ENCODE measurements at places on chromosomes 7 and 10.
A peak's percentile ranks its signal among the peaks of the same experiment; 100 is the strongest.

- no peak for DNase-seq
These were observed 64.4 kb downstream of the CALML3 start for GRCh38 chr10:5589011-5589660.

DNA sequence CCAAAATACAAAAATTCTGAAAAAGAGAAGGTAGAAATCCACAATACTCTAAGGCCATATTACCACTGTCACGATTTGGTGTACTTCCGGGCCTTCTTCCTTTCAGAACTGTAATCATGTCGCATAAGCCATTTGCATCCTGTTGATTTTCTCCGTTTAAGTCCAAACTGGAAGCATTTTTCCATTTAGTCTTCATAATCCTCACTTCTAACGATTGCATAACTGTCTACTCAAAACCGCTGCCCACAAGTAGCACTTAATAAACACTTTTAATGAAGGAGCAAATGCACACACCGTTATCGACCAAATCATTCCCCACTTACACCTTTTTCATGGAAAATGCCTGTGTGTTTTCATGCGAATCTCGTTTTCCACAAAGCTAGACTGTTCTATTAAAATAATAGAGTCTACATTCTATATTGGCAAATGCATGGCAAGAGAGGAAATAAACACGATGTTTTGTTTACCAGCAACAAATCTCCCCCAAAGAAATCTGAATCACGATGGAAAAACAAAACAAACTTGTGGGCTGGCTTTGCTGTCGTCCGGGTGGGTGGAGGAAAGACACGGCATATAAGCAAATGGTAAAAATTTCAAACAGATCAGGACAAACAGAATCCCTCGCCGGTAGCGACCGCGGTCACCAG, 1.0 kb downstream of the ATE1 start:
- DNase-seq, result peak; percentile 38

DNA sequence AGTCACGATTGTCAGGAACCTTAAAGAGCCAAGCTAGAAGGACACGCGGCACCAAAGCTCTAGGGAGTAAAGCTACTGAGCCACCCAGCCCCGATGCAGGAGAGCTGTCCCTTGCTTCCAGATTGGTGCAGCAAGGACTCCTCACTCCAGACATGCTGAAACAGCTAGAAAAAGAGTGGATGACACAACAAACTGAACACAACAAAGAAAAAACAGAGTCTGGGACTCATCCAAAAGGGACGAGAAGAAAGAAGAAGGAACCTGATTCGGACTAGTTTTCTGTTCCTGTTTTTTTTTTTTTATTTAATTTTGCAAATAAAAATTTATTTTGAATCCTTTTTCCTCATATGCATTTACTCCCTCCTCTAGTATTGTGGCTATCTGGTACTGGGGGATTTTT, 11.4 kb upstream of the HKDC1 start:
- DNase-seq, result no peak

DNA sequence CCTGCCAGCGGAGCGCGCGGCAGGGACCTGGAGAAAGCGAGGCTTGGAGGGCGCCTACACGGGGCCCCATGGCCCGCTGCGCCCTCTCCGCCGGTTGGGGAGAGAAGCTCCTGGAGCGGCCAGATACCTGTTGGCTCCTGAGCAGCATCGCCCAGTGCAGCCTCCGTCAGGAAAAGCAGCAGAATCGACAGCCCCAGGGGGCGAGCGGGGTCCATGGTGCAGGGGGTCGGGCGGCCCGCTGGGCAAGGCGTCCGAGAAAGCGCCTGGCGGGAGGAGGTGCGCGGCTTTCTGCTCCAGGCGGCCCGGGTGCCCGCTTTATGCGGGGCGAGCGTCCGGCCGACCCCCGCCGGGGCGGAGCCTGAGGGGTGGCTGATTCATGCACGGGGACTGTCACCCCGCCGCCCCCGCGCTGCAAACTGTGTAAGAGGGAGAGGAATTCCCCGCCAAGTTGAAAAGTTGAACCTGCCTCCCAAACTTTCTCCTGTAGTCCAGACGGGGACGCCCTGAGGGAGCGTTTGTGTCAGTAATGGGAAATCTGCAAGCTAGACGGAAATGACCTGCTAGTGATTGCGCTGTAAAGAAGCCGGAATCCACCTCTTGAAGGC, at the start of gene TFPI2:
TFPI2 (minus strand) TSS at position 290 of the 605 bp plus-strand sequence; CDS start at position 215, 75 bp downstream.
- DNase-seq, result no peak

GRCh38 chr10:124742413-124743190, 1.6 kb downstream of the FAM53B start:
- no peak for DNase-seq

DNA sequence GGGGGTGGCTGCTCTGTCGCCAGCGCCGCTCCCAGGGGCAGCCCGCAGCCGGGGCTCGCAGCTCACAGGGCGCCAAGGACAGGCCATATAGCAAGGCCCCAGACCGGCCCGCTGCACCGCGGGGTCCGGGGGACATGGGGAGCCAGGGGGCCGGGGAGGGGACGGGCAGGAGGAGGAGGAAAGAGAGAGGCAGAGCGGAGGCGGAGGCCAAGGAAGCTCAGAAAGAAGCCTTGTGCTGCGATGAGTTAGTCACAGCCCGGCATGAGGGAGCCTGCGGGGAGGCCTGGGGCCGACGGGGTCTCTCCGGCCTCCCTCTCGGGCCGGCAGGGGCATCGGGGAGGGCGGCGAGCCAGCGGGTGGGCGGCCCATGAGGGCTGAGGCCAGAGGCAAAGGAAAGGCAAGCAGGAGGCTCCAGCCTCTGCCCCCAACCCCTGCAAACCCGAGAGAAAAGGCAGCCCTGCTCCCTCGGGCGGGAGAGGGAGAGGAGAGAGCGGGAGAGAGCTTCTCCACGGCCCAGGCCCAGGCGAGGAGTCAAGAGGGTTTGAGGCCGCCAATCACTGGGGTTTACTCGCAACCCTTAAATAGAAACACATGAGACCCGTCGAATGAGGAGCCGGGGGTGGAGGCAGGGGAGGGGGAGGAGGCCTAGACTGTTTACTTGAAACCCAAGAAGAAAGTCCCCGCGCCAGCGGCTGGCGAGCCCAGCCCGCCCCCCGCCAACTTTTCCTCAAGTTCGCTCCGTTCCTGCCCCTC, 167.9 kb downstream of the NEURL1 start:
- peak; percentile 87 for DNase-seq

DNA sequence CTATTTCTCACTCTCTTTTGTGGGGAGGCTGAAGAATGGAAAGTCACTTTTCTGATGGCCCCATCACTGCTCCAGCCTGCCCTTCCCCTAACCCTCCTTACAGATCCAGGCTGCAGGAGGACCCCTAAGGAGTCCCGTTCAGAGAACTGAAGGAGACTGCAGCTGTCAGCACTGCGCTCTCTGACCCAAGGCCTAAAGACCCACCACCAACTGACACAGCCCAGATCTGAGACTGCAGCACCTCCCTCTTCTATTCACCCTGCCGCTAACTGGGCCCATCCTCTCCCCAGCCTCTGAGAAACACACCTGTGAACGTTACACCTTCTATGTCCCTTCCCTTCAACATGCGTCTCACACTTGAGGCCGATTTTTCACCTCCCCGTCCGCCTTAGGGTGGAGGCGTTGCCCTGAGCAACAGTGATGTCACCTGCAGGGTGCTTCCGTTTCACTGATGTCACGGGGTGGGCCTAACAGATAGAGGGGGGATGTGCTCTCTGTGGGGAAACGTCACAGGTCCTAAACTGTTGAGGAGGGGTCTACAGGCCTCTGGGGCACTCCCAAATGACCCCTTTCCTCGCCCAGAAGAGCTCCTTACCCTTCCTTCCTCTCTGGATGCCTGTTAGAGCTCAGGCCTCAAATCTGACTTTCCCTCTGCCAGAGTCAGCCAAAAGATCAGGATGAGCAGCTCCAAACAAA, 5.1 kb downstream of the ITPRIP start:
- DNase-seq, result peak; percentile 69

GRCh38 chr10:13271552-13272163, 28.2 kb downstream of the PHYH start:
- DNase-seq, result no peak

DNA sequence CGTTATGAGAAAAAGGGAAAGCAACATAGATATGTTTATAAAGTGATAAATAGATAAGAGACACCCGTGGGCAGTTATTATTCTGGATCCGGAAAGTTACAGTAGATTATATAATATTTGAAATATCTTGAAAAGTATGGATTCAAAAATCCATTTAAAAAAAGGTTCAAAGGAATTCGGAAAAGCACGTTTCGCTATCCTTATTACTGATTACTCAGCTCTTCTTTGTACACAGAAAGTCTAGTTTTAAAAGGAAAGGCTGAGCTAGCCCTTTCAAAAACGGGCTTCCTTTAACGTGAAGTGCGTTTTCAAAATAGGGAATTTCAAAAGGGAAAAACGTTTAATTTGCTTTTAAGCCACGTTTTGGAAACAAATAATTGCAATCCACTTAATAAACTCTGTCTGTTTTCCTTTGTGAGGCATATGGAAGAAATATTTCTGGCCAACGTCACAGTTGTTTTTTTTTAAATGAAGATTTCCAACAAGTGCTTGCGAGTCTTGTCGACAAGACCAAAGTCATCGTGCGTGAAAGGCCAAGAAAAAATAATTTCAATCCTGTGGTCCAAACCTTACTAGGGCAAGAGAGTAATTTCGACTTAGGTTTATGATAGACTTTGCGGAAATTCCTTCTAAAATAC, 2.2 kb upstream of the SKIDA1 start:
- no peak for DNase-seq

- DNase-seq, result no peak
These were observed 218.8 kb upstream of the FRMD4A start for GRCh38 chr10:14549496-14549895.
